ENCODE measurements at places on chromosomes 1 and 21.
A peak's percentile ranks its signal among the peaks of the same experiment; 100 is the strongest.

GRCh38 chr1:110474444-110474843, 23.5 kb downstream of the PROK1 start:
- DNase-seq = no peak

DNA sequence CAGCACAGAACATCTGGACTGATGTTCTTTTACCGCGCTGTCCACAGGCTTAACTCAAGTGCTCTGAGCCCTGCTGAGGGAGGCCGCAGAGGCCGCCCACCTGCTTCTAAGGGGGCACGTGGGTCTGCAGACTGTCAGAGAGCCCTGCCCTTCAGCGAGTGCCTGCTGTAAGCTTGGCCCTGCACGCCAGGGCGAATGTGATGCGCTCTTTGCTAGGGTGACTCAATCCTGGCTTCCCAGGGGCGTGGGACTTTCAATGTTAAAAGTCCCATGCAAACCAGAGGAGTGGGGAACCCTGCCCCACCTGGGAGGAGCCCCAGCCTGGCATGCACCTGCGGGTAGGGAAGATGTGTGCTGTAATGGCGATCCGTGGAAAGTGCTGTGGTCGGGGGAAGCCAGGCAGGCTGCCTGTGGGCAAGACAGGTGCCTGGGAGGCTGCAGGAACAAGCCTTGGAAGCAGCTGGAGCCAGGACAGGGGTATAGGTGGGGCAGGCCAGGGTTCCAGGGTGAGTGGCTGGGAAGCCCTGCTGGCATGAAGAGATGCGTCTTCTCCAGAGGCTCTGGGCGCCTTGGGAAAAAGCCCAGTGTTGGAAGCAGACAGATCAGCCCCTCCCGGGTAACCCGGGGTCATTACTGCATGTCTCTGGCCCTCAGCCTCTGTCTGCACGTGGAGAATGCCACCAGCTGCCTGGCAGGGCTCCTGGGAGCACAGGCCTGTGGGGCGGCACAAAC, 594 bp upstream of the PANK4 start:
- peak; percentile 37 for DNase-seq

- no peak for DNase-seq
These were observed 10.4 kb downstream of the DLGAP3 start for GRCh38 chr1:34918977-34919561.

GRCh38 chr1:211111351-211111750, 22.6 kb downstream of the KCNH1 start:
- no peak for DNase-seq

All from stimulated activated CD4-positive, alpha-beta T cell treated with anti-CD3 and anti-CD28 coated beads, Interleukin-1b, Interleukin-23, amount 100 ng/mL, for 1 hour (primary cell).